ENCODE measurements at places on chromosomes 1 and 21.

- DNase-seq, result no peak
These were observed 5.3 kb upstream of the TFF2 start for GRCh38 chr21:42356046-42356445.

- no peak for DNase-seq
These were observed 772.0 kb downstream of the LTN1 start for GRCh38 chr21:28220680-28221079.

- no peak for DNase-seq
These were observed 7.0 kb downstream of the KRTAP10-8 start for GRCh38 chr21:44618909-44619308.

GRCh38 chr1:166057650-166058049 is 109.2 kb downstream of the FAM78B start:
- DNase-seq, result no peak

DNA sequence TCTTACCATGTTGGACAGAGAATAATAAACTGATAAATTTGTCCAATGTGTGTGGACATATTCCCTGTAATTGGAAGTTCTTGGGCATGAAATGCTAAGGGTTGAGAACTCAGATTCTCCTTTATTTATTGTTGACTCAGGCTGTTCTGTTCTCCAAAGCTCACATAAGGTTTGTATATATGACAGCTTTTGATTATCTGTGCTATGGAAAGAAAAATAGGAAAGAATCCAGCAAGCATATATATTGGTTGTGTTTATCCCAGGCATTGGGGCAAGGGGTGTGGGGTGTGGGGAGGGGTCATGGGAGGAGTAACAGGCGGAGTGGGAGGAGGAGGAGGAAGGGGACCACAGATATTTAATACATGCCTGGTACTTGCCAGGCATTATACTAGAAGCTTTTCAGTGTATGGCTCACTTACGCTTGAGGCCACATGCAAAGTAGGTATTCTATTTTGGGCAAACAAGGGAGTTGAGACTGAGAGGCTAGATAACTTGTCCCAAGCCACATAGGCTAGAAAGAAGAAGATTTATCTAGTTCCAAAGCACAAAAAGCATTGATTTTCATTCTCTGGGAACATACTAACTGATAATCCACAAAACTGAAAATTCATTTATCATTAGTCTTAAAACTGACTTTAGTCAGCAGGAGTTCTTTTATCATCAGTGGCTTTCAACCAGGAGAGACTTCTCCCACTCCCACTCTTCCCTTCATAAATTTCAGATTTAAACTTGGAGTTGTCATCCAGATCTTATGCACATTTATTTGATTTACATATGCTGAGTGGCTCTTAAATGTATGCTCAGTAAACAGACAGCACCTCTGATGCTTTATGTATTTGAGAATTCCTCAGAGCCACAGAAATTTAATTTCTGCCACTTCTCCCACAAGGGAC is 27.2 kb downstream of the NGF start:
- no peak for DNase-seq

DNA sequence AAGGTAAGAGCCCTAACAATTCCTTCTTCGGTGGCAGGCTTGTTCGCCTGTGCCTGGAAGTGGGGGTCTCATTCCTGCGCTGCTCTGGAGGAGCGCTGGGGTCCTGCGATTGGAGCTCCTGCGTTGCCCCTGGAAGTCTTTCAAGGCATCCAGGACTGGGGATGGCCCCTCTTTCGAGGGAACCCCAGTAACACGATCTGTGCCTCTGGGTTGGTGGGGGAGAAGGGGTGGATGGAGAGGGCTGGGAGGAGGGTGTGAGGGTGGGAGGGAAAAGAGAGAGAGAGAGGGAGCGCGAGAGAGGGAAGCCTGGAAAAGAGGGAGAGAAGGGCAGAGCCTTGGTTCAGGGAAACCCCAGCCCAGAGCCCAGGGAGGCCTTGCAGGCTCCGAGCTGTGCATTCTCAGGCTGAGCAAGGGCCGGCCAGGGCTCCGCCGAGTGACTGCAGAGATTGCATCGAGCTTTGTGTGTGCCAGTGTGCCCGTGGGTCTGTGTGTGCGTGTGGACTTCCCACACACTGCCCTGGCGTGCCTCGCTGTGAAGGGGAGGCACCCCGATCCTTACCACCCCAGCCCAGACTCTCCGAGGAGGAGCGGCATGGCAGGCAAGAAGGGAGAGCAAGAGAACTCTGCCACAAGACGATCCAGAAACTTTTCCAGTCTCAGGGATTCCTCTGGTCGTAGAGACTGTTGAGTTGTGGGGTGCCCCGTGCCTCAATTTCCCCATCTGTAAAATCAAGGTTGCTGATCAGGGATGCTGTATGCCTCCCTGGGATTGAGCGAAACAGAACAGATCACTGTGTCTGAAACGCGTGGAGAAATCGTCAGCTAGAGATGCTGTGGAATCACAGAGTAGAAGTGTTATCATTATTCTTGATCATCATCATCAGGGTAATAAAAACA is 619 bp downstream of the BCL9 start:
- peak; percentile 45 for DNase-seq

GRCh38 chr1:205794011-205794730 is 18.8 kb downstream of the SLC41A1 start:
- DNase-seq, result no peak

GRCh38 chr1:77977989-77978292 is 931 bp downstream of the FUBP1 start:
- DNase-seq, result no peak

- no peak for DNase-seq
These were observed 31.1 kb downstream of the HUNK start for GRCh38 chr21:31903896-31904295.

GRCh38 chr1:86616871-86617270 is 70.0 kb downstream of the CLCA4 start:
- peak; percentile 6 for DNase-seq

GRCh38 chr1:41497056-41497440 is 12.6 kb upstream of the EDN2 start:
- DNase-seq, result no peak

DNA sequence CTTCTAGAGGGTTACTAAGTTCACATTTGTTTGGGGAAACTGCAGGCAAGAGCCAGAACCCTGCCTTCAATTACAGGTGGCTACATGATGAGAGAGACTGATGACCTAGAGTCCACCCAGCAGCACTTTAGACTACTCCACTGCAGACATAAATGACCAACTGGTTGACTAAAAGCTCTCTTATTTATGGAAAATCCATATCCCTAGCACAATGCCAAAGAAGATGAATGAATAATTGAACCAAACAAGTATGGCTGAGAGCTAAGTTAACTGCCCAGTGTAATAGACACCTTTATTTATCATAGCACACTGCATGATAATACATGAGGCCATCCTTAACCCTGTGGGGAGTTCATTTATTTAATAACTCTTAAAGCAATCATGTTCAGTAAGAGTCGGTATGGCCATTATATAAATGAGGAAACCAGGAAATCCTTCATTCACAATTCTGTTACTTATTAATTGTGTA is 60.4 kb downstream of the IL12RB2 start:
- no peak for DNase-seq

DNA sequence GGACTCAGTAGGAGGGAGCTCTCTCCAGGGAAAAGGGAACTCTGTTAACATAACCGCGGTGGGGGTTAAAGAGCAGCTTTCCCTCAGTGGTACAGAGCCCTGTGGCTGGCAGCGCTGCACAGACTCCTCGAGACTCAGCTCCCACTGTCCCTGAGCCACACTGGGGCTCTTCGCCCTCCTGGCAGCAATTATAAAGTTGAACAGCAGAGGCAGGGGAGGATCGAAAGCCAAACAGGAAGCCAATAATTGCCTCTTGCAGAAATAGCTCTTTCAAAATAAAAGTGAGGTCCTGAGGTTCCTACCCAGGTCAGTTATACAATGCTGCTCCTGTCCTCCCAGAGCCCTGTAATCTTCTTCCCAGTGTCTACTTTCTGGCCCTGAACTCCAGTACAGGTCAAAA is 77.0 kb downstream of the FAM78B start:
- no peak for DNase-seq

GRCh38 chr1:29461115-29461739 is 224.9 kb downstream of the PTPRU start:
- DNase-seq, result no peak

DNA sequence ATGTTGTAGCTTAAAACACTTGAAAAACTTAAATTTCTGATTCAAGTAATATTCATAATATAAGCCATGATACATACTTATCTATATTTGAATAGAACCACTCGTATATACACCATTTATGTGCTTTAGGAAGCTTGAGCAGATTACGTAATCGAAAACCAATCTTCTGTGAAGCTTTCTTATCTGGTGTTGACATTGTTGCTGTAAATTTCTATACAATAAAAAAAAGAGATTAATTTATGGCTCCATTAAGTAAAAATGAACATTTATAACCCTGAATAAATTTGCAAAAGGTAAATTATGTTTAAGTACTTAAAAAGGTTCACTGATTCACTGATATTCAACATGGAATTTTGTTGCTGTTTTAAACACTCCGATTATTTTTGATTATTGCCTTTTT is 21.4 kb downstream of the LIN9 start:
- no peak for DNase-seq

DNA sequence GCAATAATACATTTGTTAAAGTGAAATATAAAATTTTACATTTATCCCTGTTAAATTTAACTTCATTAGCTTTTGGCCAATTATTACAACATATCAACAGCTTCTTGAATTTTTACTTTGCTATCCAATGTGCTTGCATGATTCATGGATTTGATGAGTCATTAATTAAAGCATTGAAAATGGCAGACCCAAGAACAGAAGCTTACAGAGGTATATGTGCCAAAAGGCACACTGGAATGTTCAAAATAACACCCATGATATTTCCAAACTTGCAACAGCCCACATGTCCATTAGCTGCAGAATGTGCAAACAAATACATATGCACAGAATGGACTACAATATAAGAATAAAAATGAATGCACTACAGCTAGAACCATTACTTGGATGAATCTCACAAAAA is 76.4 kb upstream of the MAN1A2 start:
- DNase-seq, result no peak

DNA sequence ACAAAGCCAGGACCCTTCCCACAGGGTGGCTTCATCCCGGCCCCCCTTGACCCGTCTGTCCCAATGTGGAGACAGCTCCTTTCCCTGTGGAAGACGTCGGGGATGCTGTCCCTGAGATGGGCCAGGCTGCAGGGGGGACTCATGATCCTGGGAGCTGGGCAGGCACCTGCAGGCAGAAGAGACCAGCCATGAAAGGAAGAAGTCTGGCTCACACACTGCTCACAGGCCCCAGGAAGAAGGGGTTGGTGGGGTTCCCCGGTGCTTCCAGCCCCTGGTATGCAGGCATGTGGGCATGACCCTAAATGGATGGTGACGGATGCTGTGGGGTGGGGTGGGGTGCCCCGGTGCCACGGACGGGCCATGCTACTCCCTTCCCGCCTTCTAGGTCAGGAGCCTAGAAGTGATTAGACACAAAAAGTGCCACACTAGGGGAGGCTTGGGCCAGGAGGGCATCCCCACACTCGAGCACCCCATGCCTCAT is 8.3 kb downstream of the ACTRT2 start:
- no peak for DNase-seq

DNA sequence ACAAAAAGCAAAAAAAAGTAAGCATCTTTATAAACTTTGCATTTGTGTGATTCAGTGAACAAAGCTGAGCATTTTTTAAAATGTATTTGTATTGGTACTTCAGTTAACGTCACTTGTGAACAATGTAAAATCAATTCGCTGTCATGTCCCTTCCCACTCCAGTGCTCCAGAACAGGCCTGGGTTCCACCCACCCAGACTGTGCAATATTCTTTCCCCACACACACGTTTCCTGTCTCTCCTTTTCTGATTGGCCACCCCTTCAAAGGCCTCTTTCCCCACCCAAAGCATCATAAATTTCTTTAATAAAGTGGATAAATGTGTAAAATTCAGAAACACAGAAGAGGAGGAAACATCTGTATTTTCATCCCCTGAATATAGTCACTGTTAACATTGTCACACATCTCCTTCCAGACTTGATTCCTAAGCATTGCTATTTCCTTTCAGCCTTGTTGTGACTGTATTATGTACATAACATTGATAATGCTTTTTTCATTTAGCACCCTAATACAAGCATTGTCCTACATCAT is 12.0 kb downstream of the CLEC20A start:
- no peak for DNase-seq

- DNase-seq, result no peak
These were observed 958 bp downstream of the NFYC start for GRCh38 chr1:40692429-40692895.

- DNase-seq, result no peak
These were observed 141.3 kb downstream of the ZZZ3 start for GRCh38 chr1:77541162-77541545.

DNA sequence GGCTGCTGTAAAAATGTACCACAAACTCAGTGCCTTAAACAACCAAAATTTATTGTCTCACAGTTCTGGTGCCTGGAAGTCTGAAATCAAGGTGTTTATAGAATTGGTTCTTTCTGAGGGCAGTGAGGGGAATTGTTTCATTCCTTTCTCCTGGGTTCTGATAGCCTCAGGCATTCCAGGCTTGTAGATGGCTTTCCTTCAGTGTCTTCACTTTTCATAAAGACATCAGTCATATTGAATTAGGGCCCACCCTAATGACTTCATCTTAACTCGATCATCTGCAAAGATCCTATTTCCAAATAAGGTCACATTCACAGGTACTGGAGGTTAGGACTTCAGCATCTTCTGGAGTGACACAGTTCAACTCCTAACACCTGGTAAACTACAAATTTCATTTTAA is 15.0 kb downstream of the CDKN2C start:
- no peak for DNase-seq

DNA sequence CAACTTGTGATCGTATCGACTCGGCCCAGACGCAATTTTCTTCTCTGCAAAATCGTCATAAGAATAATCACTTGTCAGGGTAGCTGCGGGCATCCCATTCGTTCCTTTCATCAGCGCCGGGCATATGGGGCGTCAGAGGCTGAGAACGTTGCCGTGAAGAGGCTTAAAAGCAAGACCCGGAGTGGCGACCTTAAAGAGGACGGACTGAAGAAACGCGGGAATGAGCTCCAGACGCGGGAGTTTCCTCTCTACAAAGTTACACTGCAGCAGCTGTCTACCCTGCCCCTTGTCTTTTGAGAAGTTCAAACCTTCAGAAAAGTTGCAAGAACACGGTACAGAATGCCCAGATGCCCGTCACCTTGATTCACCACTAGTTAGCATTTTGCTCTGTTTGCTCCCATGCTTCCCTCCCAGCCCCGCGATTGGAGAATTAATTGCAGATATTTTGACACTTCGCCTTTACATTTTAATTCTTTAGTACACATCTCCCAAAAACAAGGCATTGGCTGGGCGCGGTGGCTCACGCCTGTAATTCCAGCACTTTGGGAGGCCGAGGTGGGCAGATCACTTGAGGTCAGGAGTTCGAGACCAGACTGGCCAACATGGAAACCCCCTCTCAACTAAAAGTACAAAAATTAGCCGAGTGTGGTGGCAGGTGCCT is 967 bp downstream of the CENPS start:
- no peak for DNase-seq

DNA sequence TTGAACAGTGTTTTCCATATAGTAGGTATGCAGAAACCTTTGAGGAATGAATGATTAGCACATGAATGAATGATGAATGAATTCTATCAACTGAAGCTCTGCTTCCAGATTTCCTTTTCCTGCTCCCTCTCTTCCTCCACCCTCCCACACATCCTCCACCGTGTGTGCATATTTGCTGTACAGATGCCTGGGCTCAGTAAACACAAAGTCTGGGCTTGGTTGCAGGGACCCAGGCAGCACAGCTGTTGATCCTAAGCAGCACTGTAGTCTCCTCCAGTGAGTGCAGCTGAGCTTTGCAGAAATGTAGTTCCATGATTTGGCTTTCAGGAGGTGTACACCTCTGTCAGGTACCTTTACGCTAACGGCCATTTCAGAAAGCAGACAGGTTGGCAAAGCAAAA is 611.7 kb downstream of the NUF2 start:
- DNase-seq, result no peak

GRCh38 chr1:64663668-64664067 is 81.2 kb upstream of the RAVER2 start:
- no peak for DNase-seq
